ENCODE measurements at places on chromosomes 13 and 19. TPM values are rescaled to one million over a fixed set of nuclear protein-coding genes. Genes with fewer than 3 reads are reported as not detected.

Gene DACH1
- 1.1 TPM for total RNA-seq

Gene GNG7
- total RNA-seq: 12.3 TPM

GRCh38 chr19:475360-475759 is 14.5 kb upstream of the SHC2 start:
- no peak for DNase-seq

DNA sequence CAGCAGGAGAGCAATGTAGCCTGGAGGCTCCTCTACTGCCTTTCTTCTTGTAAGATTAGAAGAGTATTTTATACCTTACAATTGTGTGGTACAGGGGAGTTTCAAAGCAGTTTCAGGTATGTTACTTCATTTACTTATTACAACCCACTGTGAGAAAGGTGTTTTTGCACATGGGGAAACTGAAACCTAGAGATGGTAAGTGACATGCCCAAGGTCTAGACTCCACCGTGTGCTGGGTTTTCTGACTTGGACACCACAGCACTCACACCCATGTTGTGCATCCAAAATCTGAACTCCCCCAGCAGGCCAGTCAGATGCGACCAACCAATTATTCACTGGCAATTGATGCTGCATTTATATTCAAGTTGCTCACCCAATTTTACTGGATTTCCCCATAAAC is 22.8 kb downstream of the ERICH6B start:
- DNase-seq: no peak

- DNase-seq: no peak
These were observed 57.3 kb downstream of the SMARCA4 start for GRCh38 chr19:11018179-11018578.
